MM.1S (cell line): ENCODE measurements at places on chromosomes 6 and 20.

- no peak for DNase-seq
Measured at GRCh38 chr20:535958-536357, 7.6 kb downstream of the CSNK2A1 start.

DNA sequence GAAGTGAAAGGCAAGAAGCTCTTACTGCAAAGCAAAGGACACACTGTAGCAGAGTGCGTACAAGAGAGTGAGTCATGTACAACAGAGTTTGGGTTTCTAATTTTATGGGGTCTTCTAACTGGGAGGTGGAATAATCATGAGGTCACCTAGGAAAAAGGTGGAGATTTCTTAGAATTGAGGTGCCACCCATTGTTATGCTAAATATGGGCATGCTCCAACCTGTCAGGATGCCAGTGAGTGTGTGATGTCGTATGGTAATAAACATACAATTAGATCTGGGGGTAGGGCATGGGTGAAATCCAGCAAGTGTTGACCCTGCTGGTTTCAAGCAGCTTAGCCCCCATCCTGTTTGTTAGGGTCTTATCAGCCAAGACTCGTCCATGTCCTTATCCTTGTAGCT, 46.6 kb downstream of the OR2B6 start:
- no peak for DNase-seq

DNA sequence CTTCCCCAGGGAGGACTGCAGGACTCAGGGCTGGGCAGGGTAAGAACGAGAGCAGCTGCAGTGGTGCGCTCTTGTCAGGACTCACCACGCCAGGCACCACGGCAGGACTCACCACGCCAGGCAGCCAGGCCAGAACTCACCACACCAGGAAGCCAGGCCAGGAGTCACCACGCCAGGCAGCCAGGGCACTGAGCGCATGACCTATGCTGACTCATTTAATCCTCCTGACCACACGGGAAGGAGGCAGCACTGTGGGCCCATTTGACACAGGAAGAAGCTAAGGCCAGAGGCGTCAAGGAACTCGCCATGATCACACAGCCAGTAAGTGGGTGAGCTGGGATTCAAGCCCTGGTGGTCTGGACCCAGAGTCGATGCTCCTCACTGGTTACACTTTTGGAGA, 189.3 kb downstream of the PREX1 start:
- no peak for DNase-seq

GRCh38 chr6:23688650-23689049, 437.4 kb upstream of the NRSN1 start:
- DNase-seq = no peak

DNA sequence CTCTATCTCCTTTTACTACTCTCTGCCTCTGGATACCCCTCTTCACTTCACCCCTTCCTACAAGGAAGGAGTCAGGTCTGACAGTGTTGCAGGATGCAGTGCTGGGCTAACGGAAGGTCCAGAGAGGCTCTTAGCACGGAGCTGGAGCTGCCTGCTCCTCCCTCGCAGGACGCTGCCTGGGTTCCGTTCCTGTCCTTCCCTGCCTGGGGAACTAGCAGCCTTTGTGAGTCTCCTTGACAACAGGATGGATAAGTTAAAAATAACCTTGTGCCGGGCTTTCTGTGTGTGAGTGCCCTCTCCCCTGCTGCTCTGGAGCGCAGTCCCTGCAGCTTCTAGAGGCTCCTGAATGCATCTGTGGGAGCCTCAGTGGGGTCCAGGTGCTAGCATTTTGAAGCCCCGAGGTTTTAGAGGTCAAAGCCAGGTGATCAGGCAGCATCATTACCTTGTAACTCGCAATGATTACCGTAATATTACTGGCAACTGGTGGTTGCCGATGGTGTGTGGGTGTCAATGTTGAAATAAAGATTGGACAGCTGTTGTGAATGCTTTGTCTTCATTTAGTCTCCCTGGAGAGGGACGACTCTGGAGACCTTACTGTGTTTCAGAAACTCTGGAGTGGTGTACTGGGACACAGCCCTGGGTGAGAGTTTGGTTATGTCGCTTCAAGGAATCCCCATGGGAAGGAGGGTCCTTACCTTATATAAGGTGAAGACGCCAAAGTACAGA, 44.4 kb downstream of the CDS2 start:
- DNase-seq = no peak

DNA sequence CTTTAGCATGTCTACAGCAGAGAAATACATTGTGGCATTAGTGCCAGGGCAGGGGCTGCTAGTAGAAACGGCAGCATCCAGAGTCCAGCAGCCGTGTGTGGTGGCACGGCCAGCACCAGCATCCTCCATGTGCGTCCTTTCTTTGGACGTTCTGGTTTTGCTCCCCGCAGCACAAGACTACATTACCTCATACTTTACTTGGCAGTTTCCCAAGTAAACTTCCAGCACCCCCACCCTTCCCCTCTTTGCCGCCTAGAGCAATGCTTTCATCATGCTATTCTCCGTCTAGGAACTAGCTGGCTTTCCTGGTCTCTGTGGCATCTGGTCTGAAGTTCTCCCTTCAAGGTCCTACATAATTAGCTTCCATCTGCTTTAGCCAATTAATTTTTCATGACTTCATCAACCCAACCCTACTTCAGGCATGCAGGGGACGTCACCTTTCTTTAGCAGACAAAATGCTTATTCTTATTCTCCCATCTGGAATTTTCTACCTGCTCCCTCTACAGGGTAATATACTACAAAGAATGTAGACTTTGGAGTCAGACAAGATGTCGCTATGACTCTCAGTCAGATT, 67.6 kb downstream of the BLOC1S5 start:
- DNase-seq = no peak

DNA sequence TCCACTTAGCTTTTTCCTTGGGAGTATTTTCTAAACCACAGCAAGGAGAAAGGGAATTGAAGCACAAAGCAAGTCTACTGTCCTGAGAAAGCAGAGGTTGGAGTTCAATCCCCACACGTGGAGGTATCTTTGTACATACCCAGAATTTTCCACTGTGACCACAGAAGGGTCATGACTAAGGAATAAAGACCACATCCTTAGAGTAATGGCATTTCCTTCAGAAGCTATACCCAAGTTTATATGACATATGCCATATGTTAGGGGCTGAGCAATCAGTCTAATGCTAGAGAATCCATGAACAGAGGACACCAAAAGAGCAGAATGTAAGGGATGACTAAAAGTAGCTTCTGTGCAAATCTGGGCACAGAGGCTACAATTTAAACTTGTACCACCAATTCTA, 46.4 kb downstream of the ATG5 start:
- DNase-seq = no peak

- no peak for DNase-seq
Measured at GRCh38 chr20:46689754-46690085, 476 bp upstream of the TP53RK start.
